Astrocyte of the cerebellum (primary cell): ENCODE measurements at places on chromosomes 6 and 20.

- DNase-seq, result no peak
These were observed 224.3 kb downstream of the UBE3D start for GRCh38 chr6:82841309-82841708.

- no peak for DNase-seq
These were observed 4.6 kb downstream of the MEA1 start for GRCh38 chr6:43009124-43009523.

DNA sequence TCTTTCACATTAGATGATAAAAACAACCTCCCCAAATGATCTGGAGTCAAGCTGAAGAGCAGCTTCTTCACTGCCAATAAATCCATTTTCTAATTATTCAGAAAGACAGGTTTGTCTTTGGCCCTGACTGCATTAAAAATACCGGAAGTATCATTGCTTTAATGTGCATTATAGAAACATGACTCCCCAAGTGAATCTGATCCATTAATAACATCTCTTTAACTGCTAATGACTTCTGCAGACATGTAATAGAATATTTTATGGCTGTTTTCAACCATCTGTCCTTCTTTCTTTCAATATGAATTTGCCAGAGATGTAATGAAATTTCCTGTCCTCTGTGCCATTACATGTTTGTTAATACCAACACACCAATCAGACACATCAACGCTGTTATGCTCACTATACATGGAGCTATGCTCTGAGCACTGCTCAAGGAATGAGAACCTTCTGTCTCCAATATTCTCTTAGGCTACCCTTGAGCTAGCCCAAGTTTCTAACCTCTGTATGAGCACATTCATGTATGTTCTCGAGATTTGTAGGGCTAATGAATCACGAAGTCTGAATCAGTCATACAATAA, 87.8 kb downstream of the LYRM4 start:
- no peak for DNase-seq

- DNase-seq, result no peak
These were observed 39.2 kb upstream of the PIM1 start for GRCh38 chr6:37130704-37131103.

DNA sequence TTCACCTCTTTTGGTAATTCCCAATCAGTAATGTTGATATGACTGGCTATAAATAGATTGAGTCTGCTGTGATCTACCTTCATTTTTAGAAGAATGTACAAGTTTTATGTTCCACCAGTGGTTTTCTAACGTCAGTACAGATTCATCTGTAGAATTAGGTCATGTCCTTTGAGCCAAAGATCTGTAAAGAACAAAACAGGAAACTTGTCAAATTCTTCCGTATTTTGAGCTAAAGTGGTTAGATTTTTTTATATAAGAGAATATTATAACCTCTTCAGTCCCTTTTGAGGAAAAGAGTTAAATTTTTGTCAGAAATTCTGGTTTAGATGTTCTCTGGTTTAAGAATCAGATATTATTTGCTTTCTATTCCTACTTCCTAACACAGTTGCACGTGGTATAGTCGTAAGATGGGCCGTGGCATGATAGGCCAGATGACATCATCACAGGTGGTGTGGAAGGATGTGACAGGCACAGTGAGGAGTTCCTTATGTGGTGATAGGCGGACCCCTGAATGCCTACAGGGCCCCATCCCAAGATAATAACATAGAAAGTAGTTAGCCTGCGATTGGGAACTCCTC, 62.3 kb downstream of the SNX9 start:
- DNase-seq, result no peak

GRCh38 chr6:20115246-20115980, 96.9 kb downstream of the MBOAT1 start:
- no peak for DNase-seq

DNA sequence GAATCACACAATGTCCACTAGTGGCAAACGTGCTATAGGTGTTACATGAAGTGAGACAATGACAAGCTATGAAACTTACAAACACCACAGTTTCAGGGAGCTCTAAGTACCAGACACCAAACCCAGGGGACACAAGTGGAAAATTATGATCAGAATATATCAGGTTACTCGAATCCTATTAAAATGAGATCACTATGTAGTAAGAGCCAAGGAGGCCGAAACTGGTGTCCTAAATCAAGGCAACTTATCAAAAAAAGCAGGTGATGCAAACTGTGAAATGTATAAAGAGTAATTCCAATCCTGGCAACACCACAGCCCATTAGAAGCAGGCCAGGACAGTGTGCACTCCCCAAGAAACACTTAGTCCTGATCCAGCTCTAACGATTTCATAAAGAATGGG, 100.3 kb downstream of the ARHGAP18 start:
- DNase-seq, result no peak

DNA sequence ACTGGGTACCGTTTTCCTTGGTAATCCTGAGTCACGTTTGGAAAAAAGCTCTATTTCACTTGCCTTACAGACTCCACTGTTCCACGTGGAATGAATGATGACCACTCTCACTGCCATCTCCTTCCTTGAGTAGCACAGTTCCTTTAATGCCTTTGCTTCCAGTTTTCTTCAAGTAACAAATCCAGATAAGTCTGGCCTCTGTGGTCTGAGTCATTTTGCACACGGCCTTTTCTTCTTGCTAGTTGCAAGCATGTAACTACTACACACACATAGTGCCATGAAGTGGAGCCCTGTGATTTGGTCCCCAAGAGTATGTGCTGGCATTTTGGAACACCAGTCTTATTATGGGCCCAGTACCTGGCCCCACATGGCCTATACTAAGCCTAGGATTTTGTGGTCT, 182.8 kb downstream of the SASH1 start:
- DNase-seq, result no peak

- no peak for DNase-seq
These were observed 257.8 kb downstream of the GMPR start for GRCh38 chr6:16496210-16496609.

GRCh38 chr20:7966176-7966575, 25.9 kb upstream of the HAO1 start:
- DNase-seq, result no peak

DNA sequence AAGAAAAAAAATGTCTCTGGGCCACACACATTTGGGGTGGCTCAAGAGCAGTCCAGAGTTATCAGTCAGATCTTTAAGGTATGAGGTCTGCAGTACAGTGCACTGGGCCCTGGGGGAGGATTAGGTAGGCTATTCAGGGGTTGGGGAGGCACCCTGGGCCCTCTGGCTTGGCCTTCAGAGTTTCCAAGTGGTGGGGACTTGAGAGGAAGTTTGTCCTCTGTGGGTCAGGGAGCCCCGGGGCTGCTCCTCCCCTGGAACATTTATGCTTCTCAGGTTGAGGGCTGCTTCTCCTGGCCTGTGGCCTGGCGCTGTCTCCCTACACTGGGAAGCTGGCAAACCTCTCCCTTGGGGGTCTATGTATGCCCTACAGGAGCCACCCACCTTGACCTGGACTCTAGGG, 46.0 kb downstream of the PTK7 start:
- no peak for DNase-seq

DNA sequence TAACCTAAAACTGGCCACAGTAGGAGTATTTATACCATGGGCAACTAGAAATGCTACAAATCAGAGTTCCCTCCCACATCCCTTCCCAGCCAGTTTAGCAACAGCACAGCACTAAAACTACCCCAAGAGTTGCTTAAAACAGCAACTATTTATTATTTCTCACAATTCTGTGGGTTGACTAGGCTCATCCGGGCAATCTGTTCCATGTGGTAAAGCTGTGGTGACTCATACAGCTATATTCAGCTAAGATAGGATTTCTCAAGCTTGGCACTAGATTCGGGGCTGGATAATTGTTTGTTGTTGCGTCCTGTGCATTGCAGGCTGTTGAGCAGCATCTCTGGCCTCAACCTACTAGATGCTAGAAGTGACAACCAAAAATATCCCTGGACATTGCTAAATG, 8.6 kb upstream of the HECA start:
- DNase-seq, result peak; percentile 65

- DNase-seq, result no peak
These were observed 103.5 kb upstream of the GPR6 start for GRCh38 chr6:109874621-109875020.

GRCh38 chr20:31837896-31838397, 7.5 kb downstream of the FOXS1 start:
- no peak for DNase-seq

GRCh38 chr6:947235-947934, 254.4 kb upstream of the EXOC2 start:
- DNase-seq, result no peak

GRCh38 chr6:45654673-45655072, 276.9 kb upstream of the SUPT3H start:
- DNase-seq, result no peak

DNA sequence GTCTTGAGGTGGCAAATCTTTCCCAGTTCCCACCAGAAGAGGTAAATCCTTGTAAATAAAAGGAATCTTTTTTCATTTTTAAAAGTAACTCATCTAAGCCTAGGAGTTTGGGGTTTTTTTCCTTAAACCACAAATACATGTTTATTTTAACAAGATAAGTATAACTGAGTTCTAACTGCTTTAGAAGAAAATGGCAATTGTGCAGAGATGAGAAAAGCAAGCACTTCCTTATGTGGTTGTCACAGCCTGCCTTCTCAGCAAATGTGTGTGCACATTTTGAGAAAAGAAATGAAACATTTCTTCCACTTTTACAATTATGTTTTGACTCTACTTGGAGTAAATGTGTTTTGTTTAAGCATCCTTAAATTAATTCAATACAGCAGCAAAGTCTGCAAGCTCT, 17.7 kb downstream of the HCK start:
- no peak for DNase-seq

GRCh38 chr6:38413102-38413800, 226.5 kb downstream of the BTBD9 start:
- no peak for DNase-seq

- DNase-seq, result no peak
These were observed 351.2 kb downstream of the CD83 start for GRCh38 chr6:14468647-14469321.

DNA sequence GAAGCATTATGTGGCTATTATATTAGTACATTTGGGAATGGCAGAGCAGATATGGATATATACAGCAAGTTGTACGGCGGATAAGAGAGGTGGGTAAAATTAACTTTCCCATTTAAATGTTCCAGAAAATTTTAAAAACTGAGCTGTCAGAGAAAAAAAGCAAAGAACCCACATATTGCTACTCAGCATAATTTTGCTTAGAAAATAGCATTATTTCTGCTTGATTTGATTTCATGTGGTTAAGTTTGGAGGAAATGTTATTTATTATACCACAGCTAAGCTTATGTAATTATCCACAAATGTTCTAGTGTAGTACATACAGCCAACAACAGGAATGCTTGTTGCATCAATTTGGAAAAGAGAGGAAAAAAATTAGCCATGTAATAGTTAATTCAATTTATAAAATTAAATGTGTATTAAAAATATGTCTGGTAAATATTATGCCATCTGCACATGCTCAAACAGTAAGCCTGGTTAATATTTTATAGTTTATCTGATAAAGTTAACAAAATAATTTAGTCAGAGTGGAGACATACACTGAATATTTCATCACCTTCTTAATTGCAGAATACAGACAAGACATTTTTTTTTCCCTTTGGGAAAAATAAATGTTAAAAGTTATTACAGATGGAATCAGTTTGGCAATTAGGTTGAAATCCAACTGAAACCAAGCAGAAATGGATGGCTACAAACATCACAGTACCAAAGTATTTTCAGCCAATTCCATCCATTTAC, 172.1 kb upstream of the ID4 start:
- peak; percentile 56 for DNase-seq

DNA sequence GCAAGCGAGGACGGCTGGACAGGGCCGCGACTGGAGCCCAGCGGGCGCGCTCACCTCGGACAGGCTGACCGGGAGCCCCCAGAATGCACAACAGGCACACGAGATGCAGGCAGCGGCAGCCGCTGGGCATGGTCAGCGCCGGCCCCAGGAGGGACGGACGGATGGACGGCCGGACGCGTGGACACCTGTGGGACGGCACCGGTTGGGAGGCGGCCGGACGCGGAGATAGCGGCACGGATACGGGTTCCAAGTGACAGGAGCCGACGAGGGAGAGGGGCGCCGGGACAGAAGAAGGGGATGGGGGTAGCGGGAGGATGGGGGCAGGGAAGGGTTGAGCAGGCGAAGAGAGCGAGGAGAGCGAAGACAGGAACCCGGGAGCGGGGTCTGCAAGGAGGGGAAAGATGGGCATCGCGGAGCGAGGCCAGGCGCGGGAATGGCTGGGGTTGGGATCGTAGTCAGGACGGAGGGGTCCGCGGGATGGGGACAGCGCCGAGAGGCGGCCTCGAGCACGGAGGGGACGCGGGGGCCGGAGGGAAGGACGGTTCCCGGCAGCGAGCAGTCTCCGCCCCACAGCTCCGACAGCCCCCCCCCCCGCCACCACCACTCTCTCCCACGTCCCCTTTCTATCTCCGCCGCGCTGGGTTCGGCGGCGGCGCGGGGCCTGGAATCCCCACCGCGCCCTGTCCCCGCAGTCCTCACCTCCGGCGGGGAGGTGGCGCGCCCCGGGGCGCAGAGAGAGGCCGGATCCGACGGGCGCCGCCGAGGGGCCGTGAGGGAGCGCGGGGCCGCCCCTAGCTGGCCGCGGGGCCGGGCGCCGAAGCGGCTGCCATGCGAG, 435 bp downstream of the DLK2 start:
- peak; percentile 65 for DNase-seq

GRCh38 chr6:18023891-18024290, 36.5 kb upstream of the KIF13A start:
- no peak for DNase-seq

DNA sequence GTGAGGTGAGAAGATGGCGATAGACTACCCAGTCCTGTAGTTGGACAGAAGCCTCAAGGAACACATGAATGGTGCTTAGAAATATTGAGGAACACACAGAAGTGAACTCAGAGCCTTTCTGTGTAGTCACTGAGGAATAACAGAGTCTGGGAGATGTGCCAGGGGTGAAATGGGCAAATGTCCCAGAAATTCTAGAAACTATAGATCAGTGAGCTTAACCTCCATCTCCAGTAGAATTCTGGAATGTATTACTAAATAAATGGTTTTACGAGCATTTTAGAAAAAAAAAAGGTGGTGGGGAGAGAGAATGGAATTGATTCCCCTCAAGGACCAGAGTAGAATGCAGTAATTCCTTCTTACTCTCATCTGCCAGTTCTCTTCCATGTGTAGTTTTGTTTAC, 380.0 kb downstream of the LMBRD1 start:
- DNase-seq, result peak; percentile 82

- no peak for DNase-seq
These were observed 125.3 kb downstream of the MAP7 start for GRCh38 chr6:136424901-136425300.

GRCh38 chr6:97032955-97033354, 108.4 kb downstream of the KLHL32 start:
- no peak for DNase-seq

- no peak for DNase-seq
These were observed 1302.1 kb upstream of the GJE1 start for GRCh38 chr6:140830666-140831065.

- no peak for DNase-seq
These were observed 76.6 kb downstream of the DZANK1 start for GRCh38 chr20:18390201-18390600.

- no peak for DNase-seq
These were observed 93.8 kb upstream of the LY86 start for GRCh38 chr6:6494677-6495076.

- peak; percentile 26 for DNase-seq
These were observed 17.7 kb downstream of the SNX9 start for GRCh38 chr6:157840776-157841175.
